NCI-H1694 treated with DMSO at 0.1 percent for 48 hours (cell line): ENCODE measurements at places on chromosomes 1 and 21.

DNA sequence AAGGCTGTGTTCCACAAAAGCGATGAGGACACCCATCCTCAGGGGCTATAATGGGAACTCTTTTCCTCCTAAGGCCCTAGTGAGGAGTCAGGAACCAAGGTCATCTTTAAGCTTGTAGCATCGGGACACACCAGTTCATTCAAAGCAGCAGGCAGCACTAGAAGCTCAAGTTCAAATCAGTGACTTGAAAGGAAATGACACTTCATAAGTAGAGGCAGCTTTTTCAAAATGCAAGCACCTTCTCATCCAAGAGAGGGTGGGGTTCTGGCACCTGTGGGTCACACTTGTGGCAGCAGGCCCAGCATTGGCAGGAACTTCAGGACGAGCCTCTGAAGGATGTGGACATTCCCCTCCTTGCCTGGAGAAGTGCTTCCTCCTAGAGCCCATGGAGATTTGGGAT lies 496.3 kb downstream of the KIF26B start:
- no peak for DNase-seq

DNA sequence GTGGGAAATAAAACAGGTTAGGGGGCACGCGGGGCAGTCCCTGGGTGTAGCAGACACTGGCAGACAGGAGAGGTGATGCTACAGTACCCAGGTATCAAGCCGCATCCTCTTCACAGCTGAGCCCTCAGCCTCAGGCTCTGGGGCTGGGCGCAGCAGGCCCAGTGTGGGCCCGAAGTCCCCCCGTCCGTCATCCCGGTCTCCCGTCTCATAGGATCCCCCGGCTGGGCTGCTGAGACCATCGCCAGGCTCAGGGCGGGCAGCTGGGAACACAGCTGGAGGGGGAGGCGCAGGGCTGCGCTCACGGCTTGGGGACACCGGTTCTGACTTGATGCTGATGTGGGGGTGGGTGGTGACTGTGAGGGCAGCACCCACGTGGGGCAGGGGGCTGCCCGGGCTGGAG lies 32.7 kb downstream of the MEF2D start:
- no peak for DNase-seq

DNA sequence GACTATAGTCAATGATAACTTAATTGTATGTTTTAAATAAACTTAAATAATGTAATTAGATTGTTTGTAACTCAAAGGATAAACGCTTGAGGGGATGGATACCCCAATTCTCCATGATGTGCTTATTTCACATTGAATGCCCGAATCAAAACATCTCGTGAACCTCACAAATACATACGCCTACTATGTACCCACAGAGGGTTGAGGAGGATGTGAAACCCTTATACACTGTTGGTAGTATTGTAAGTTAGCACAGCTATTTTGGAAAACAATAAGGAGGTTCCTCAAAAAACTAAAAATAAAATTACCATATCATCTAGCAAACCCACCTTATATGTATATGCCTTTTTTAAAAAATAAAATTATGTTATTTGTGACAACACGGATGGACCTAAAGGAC lies 198.6 kb downstream of the MRPL39 start:
- DNase-seq, result no peak

DNA sequence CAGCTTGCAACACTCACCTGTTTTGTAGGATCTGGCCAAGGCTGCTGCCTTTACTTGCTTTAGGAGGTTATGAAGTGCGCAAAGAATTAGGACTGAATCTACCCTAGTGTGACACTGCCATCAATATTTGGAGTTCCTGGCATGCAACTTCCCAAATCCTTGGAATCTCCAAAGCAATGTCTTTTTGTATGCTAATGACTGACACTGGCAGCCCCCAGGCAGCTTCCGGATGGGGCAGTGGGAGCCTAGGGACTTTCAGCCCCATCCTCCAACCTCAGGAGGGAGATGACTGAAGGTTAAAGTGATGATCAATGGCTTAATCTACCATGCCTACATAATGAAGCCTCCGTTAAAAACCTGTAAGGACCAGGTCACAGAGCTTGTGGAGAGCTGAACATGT lies 5.5 kb downstream of the RCC2 start:
- DNase-seq, result no peak

DNA sequence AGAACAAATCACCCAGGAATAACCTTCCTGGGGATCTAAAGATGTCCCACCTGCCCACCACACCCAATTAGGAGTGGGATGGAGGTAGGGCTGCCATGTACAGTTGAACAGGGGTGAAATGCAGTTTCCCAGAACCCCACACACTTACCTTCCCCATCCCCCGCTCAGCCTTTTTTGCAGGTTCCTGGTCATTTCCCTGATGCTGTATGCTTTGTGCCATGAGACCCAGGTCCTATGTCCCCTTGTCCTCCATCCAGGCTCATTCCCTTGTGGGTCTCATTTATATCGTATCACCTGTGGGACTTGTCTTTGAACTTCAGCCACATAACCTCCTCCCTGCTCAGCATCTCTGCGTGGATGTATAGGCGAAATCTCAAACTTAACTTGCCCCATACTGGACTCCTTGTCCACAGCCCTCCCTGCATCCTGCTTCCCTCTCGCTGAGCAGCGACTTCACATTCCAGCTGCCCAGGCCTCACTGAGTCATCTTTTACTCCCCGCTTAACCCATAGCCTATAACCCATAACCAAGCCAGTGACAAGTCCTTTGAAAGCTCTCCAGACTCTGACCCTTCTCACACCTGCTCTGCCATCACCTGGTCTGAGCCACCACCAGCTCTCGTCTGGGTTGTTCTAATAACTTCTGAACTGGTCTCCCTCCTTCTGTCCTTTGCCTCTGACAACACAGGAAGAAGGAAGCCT lies 4.7 kb downstream of the LDLRAD2 start:
- DNase-seq, result no peak
